Sigmoid colon (tissue), 7 donors: ENCODE measurements at places on chromosomes 6 and 20. TPM values are rescaled to one million over a fixed set of nuclear protein-coding genes. Genes with fewer than 3 reads are reported as not detected.

GSTA4 gene
- 21.0 TPM for total RNA-seq

ABHD16B gene
- total RNA-seq: not detected

ACTL10 gene
- total RNA-seq: 1.1 TPM

OR2H1 gene
- total RNA-seq: not detected

SFTA2 gene
- not detected for total RNA-seq

PRR18 gene
- total RNA-seq: not detected

ELOVL2 gene
- total RNA-seq: 0.41 TPM

LY6G5C gene
- 0.68 TPM for total RNA-seq

FAM184A gene
- 8.7 TPM for total RNA-seq

GRCh38 chr6:24935366-24936152 is at the start of gene RIPOR2:
Gene RIPOR2 (minus strand): TSS chr6:24935960. CDS start chr6:24935898, 62 bp downstream.
- no peaks in the 10 kb centered on the region for H3K36me3 ChIP-seq
- no peak for DNase-seq
- H3K27me3 ChIP-seq: no peaks in the 10 kb centered on the region

- H3K27me3 ChIP-seq: no peaks in the 10 kb centered on the region
- no peaks in the 10 kb centered on the region for H3K36me3 ChIP-seq
- H3K27ac ChIP-seq: no peak overlapping the region
- no peak overlapping the region for H3K4me3 ChIP-seq
Measured at GRCh38 chr20:7285918-7286556, 518.6 kb downstream of the BMP2 start.

- H3K4me1 ChIP-seq: no peaks in the 10 kb centered on the region
- no peaks in the 10 kb centered on the region for H3K36me3 ChIP-seq
- no peaks in the 10 kb centered on the region for H3K27me3 ChIP-seq
- no peak overlapping the region for H3K27ac ChIP-seq
- H3K4me3 ChIP-seq: no peak overlapping the region
Measured at GRCh38 chr6:1730882-1731281, 121.2 kb downstream of the FOXC1 start.

DNA sequence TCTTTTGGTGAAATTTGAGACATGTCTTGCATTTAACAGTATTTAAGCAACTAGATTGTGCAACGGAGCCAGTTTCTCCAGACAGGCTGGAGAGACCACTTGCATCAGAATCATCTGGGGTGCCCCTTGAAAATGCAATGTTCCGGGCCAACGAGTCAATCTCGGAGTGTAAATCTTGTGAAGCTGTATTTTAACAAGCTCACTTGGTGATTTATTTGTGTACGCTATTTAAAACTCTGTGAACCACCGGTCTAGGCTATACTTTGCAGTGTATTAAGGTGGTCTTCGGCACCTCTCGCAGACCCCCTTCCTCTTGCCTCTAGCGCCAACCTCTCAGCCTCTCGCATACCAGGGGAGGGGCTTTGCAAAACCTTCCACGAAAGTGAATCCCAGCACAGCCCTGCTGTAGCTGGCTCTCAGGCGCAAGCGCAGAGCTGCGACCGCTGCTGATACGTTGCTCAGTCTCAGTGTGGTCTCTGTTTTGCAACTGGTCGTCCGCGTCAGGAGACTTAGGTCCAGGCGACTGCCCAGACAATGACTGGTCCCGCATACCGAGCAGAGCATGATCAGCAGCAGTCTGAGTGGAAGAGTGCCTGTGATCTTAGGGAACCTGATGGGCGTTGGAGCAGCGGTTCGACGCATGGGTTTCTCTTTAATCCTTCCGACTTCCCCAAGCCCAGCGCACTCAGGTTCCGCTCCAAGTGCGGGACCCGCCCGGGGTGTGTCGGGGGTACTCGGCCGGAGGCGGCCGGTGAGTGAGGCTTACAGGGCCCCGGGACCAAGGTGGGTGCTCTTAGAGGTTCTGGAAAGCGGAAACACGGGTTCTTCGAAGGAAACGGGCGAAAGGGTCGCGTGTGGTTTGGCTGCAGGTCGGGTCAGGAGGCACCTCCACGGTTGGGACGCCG is at the start of gene ZNF391:
TSS of gene ZNF391 (plus strand) at position 467 of the 905 bp plus-strand sequence. CDS start 11,612 bp downstream, outside the sequence.
- no peaks in the 10 kb centered on the region for H3K27me3 ChIP-seq
- H3K36me3 ChIP-seq: no peaks in the 10 kb centered on the region
- H3K27ac ChIP-seq: peak within 1 kb of the TSS; percentile 77
- H3K4me1 ChIP-seq: peaks cover 6% of the 10 kb centered on the region

DNA sequence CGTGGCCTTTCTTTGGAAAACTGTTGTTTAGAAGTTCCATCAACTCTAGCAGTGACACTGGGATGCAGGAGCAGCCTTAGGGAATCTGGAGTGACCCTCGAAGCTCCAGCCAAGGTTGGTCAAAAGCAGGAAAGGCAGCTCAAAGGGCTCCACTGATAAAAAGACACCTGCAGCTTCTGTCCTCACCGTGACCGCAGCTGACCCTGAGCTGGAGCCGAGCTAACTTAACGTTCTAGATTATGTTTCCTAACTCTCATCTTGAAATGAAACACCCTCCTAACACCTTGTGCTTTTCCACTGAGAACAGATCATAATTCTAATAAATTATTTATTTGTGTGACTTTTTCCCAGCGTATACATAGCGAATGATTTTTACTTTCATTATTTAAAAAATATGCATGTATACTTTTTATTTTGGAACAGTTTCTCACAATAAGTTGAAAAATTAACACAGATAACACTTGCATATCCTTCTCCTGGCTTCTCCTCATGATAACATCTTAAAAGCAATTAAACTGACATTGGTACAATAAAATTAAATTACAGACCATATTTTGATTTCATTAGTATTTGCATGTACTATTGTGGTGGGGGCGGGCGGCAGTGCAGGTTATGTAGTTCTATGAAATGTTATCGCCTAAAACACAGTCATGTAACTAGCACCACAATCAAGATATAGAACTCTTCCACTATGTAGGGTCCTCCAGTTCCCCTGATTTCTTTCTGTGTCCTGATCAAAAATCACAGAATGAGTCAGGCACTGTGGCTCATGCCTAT is 116.1 kb downstream of the MOXD1 start:
- H3K27me3 ChIP-seq: no peaks in the 10 kb centered on the region
- DNase-seq: no peak
- H3K36me3 ChIP-seq: no peaks in the 10 kb centered on the region
- no peak overlapping the region for H3K4me3 ChIP-seq

- no peaks in the 10 kb centered on the region for H3K36me3 ChIP-seq
- H3K4me3 ChIP-seq: no peak overlapping the region
- no peak overlapping the region for H3K27ac ChIP-seq
- H3K4me1 ChIP-seq: no peaks in the 10 kb centered on the region
Measured at GRCh38 chr6:88114838-88115237, 51.3 kb downstream of the CNR1 start.

GRCh38 chr20:9122571-9122970 is 53.7 kb downstream of the PLCB4 start:
- no peaks in the 10 kb centered on the region for H3K36me3 ChIP-seq
- H3K27ac ChIP-seq: no peak overlapping the region
- H3K27me3 ChIP-seq: no peaks in the 10 kb centered on the region
- H3K4me1 ChIP-seq: no peaks in the 10 kb centered on the region
- no peak overlapping the region for H3K4me3 ChIP-seq

DNA sequence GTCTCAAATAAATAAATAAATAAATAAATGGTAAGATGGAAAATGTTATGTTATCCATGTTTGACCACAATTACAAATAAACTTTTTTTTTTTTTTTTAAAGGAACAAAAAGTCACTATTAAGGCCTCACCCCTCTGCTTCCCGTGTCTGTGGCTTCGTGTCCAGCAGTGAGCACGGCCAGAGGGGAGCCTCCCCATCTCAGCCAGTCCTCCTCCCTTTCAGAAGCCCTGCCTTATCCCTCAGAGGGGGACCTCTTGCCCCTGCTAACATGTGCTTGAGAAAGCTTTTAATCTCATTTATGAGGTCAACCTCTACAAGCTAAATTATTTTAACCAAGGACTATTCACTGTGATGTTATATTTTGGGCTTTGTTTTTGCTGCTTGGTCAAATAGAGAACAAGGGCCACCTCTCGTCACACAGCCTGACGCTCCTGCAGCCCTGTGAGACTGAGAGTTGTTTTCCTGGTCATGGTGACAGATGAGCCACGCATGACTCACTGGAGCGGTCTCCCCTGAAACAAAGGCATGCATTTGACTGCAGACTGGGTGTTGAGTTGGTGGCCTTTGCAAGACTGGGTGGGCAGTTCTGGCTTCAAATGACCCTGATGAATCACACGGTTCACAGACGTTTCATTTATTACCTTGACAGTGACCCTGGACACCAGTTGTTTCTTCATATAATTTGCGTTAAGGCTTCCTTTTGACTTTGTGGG is 131.8 kb downstream of the TIAM2 start:
- no peak overlapping the region for H3K27ac ChIP-seq
- H3K4me3 ChIP-seq: no peak overlapping the region
- H3K36me3 ChIP-seq: no peaks in the 10 kb centered on the region
- no peaks in the 10 kb centered on the region for H3K27me3 ChIP-seq

DNA sequence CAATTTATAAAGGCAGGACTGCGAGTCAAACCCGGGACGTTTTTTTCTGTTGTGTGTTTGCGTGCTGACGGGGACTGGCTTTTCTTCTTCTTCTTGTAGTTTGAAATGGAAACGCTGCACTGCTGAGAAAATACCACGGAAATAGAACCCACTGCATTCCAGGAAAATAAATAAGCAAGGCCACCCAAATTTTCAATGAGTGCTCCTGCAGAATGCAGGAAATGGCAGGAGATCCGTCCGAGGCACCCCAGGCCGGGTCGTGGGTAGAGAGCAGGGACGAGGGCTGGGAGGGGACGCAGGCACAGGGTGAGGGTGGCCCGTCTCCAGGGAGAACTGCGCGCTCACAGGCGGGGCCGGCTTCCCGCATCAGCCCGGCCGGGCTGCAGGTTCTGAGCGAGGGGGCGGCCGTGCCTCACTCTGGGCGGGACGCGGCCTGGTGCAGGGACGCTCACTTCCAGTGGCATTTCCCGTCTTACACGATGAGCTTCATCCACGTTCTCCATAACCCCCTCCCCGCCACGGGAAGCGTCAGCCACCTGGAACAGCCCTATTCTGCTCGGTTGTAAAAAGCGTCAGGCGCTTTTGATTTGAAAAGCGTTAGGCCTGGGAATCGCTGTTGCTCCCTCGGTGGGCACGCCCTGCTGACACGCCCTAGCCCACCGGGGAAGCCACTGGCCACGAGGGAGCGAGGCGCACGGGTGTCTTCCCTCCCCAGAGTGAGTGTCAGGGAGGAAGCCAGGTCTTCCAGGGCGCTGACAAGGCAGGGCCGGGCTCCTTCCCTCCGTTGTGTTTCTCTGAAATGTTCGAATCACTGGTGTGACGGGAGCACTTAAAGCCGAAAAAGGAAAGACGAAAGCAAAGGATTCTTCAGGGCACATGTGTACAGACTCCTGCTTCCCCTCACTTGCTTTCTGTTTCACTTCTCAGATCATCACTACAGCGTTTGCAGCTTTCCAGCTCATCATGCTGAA is 17.9 kb upstream of the EXOC2 start:
- DNase-seq: peak; percentile 81
- H3K4me3 ChIP-seq: peak overlapping the region; percentile 61
- no peaks in the 10 kb centered on the region for H3K36me3 ChIP-seq
- H3K27me3 ChIP-seq: no peaks in the 10 kb centered on the region
- peak overlapping the region; percentile 97 for H3K27ac ChIP-seq
- peaks cover 9% of the 10 kb centered on the region for H3K4me1 ChIP-seq

DNA sequence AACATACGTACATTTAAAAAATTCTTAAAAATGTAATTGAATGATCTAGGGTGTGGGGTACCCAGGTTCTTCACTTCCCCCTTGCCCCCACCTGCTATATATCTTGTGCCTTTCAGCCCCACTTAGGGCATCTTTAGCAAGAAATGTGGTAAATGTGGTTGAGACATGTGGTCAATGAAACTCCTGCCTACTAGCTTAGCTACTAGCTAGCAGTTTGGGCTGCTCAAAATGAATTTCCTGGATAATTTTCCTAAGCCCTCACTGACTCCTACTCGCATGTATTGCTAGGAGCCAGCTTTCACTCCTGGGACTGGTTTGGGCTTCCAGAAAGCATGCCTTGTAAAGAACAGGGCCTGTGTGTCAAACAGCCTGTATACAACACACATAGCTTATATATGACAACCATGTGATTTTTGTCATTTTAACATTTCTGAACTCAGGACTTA is 257.3 kb downstream of the ATXN1 start:
- no peaks in the 10 kb centered on the region for H3K36me3 ChIP-seq
- no peak overlapping the region for H3K4me3 ChIP-seq
- DNase-seq: no peak
- no peaks in the 10 kb centered on the region for H3K27me3 ChIP-seq
- peaks cover 24% of the 10 kb centered on the region for H3K4me1 ChIP-seq

DNA sequence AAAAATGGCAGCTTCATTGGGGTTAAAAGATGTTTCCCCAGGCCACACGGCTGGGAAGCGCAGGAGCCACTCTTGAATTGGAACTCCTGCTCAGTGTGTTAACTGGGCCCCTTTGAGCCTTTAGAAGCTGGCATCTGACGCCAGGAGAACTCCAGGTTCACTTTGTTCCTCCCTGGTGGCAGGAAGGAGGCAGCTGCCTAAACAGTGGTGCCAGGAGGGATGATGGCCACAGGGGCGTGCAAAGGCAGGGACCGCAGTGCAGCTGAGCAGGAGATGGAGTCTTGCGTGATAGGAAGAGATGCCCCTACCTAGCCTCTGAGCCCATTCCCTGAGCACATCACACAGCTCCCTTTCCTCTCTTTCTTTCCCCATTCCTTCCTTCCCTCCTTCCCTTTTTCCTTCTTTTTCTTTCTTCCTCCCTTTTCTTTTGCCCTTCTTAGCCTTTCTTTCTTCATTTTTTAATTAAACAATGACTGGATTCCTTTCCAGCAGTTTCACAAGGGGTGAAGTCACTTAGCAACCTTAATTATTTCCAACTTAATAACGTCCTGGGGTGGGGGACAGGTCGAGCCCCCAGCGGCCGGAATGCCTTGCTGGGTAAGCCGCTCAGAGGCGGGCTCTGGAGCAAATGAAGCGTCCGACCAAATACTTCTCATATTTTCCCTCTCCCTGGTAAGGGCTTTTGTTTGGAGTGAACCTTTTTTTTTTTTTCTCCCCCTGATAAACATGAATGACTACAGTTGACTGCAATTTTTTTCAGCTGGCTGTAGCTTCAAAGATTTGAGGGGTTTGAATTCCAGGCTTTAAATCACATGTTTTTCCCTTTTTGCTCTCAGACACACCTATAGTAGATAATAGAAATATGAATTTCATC is 20.8 kb upstream of the BMP7 start:
- no peak for DNase-seq
- peaks cover 28% of the 10 kb centered on the region for H3K4me1 ChIP-seq
- H3K27me3 ChIP-seq: no peaks in the 10 kb centered on the region
- H3K36me3 ChIP-seq: no peaks in the 10 kb centered on the region

GRCh38 chr20:51160821-51161220 is 137.9 kb upstream of the KCNG1 start:
- no peak for DNase-seq
- no peaks in the 10 kb centered on the region for H3K4me1 ChIP-seq
- no peak overlapping the region for H3K4me3 ChIP-seq
- no peaks in the 10 kb centered on the region for H3K36me3 ChIP-seq
- H3K27me3 ChIP-seq: no peaks in the 10 kb centered on the region

GRCh38 chr6:38146021-38146733 is 326.6 kb downstream of the ZFAND3 start:
- H3K27ac ChIP-seq: no peak overlapping the region
- H3K36me3 ChIP-seq: peaks cover 4% of the 10 kb centered on the region
- peaks cover 9% of the 10 kb centered on the region for H3K4me1 ChIP-seq
- no peaks in the 10 kb centered on the region for H3K27me3 ChIP-seq
- no peak for DNase-seq

- H3K36me3 ChIP-seq: peaks cover 11% of the 10 kb centered on the region
- H3K4me1 ChIP-seq: peaks cover 21% of the 10 kb centered on the region
- peak overlapping the region; percentile 49 for H3K27ac ChIP-seq
- H3K27me3 ChIP-seq: no peaks in the 10 kb centered on the region
- DNase-seq: no peak
- H3K4me3 ChIP-seq: no peak overlapping the region
Measured at GRCh38 chr20:2141600-2142575, 40.3 kb downstream of the STK35 start.
